ENCODE measurements at places on chromosomes 6 and 20. TPM values are rescaled to one million over a fixed set of nuclear protein-coding genes. Genes with fewer than 3 reads are reported as not detected.

GRCh38 chr6:45513213-45513618 is 135.5 kb upstream of the SUPT3H start:
- H3K27ac ChIP-seq: no peak overlapping the region
- H3K27me3 ChIP-seq: no peaks in the 10 kb centered on the region
- H3K4me3 ChIP-seq: no peak overlapping the region
- no peak for DNase-seq
- H3K4me1 ChIP-seq: no peaks in the 10 kb centered on the region

DNA sequence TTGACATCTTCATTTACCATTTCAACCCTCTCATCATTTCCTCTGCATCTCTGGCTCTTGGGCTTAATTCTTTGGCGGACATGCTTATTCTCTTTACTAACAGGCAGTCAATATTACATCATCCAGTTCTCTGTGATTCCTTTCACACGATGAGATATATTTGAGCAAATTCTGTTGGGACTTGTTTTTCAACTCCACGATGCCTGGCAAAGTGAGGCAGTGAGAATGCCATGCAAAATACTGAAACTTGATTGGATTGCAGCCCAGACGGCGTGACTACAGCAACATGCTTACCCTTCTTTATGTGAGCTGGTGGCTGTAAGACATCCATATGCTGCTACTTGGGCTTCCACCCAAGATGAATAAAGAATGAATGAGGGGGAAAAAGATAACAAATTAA is 101.7 kb upstream of the SPACA1 start:
- H3K4me1 ChIP-seq: peaks cover 8% of the 10 kb centered on the region
- H3K4me3 ChIP-seq: no peak overlapping the region
- no peaks in the 10 kb centered on the region for H3K27me3 ChIP-seq
- no peaks in the 10 kb centered on the region for H3K36me3 ChIP-seq
- no peak for DNase-seq
- H3K27ac ChIP-seq: no peak overlapping the region

DNA sequence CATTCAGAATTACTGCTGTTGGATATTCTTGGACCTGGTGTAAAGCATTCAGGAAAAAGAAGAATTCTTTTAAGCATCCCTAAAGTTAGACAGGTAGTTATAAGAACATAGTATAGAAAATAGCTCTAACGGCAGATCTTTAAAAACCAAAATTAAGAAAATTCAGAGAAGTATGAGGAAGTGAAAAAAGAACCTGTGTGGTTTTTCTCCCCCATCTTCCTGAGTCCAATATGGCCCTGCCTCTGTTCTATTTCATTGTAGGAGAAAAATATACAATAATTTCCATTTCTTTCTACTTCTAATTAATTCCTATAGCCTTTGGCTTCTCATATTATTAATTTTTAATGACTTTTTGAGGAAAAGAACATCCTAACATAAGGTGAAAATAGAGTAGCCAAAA is 47.1 kb downstream of the FHL5 start:
- no peaks in the 10 kb centered on the region for H3K36me3 ChIP-seq
- no peak for DNase-seq
- no peaks in the 10 kb centered on the region for H3K27me3 ChIP-seq
- H3K4me1 ChIP-seq: no peaks in the 10 kb centered on the region

DNA sequence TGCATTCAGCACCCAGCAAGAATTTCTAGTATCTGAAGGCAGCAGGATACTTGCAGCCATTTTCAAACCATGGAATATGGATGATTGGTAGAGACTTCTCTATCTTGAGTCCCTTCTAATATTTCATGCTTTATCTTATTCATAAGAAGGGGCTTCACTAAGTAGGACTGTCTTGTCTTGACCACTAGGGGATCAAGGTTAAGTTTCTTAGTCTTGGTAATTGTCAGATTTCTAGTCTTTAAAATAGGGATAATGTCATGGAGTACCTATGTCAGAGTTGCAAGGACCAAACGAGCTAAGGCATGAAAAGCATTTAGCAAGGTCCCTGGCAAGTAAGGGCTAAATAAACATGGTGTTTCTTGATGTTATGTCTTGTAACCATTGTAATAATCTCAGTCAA is 68.5 kb upstream of the ESR1 start:
- no peaks in the 10 kb centered on the region for H3K4me1 ChIP-seq
- no peak overlapping the region for H3K4me3 ChIP-seq
- no peaks in the 10 kb centered on the region for H3K27me3 ChIP-seq
- H3K27ac ChIP-seq: no peak overlapping the region
- DNase-seq: no peak

- no peak overlapping the region for H3K27ac ChIP-seq
- no peak for DNase-seq
- no peaks in the 10 kb centered on the region for H3K27me3 ChIP-seq
- no peaks in the 10 kb centered on the region for H3K4me1 ChIP-seq
Measured at GRCh38 chr6:82761674-82762345, 303.8 kb downstream of the UBE3D start.

DNA sequence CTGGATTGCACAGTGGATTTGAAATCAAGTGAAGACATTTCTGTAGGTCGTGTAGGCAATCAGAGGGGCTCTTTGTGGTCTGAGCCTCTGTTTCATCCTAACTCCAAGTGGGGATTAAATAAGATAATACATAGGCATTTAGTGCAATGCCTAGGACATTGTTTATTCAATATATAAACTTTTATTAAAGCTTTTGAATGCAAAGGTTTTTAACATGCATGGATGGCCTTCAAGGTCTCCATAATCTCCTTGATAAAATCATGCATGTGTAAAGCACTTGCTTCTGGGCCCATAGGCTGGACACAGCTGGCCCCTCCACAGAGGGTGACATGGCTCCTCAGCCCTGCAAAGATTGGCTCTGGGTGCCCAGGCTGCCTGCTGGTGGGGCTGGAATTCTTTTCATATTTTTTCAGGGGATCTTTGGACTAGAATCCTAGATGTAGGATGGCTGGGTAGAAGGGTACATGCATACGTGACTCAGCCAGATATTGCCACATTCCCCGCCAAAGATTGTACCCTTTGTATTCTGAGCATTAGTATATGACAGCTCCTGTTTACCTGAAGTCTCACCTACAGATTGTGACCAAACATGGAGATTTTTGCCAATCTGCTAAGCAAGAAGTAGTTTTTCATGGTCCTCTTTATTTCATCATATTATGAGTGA is 19.0 kb upstream of the AVP start:
- H3K4me1 ChIP-seq: no peaks in the 10 kb centered on the region
- no peak overlapping the region for H3K4me3 ChIP-seq
- no peaks in the 10 kb centered on the region for H3K36me3 ChIP-seq
- no peak for DNase-seq

- no peak overlapping the region for H3K27ac ChIP-seq
- no peak for DNase-seq
- no peak overlapping the region for H3K4me3 ChIP-seq
- H3K4me1 ChIP-seq: no peaks in the 10 kb centered on the region
- H3K36me3 ChIP-seq: no peaks in the 10 kb centered on the region
- no peaks in the 10 kb centered on the region for H3K27me3 ChIP-seq
Measured at GRCh38 chr6:41874741-41875140, 20.4 kb downstream of the USP49 start.

The COX4I2 gene
- not detected for total RNA-seq

- no peak overlapping the region for H3K4me3 ChIP-seq
- DNase-seq: peak; percentile 67
- no peaks in the 10 kb centered on the region for H3K4me1 ChIP-seq
- no peaks in the 10 kb centered on the region for H3K36me3 ChIP-seq
Measured at GRCh38 chr6:131923356-131923755, 27.8 kb downstream of the CCN2 start.

GRCh38 chr6:10991115-10991514 is 53.0 kb downstream of the ELOVL2 start:
- H3K4me3 ChIP-seq: no peak overlapping the region
- DNase-seq: no peak
- H3K27ac ChIP-seq: no peak overlapping the region
- no peaks in the 10 kb centered on the region for H3K27me3 ChIP-seq

GRCh38 chr6:8435845-8436168 is 462 bp upstream of the SLC35B3 start:
- H3K27me3 ChIP-seq: no peaks in the 10 kb centered on the region
- peak overlapping the region; percentile 90 for H3K4me3 ChIP-seq
- H3K27ac ChIP-seq: peak overlapping the region; percentile 70
- DNase-seq: no peak
- H3K4me1 ChIP-seq: peaks cover 15% of the 10 kb centered on the region

The TGM3 gene
- 0.26 TPM for total RNA-seq

DNA sequence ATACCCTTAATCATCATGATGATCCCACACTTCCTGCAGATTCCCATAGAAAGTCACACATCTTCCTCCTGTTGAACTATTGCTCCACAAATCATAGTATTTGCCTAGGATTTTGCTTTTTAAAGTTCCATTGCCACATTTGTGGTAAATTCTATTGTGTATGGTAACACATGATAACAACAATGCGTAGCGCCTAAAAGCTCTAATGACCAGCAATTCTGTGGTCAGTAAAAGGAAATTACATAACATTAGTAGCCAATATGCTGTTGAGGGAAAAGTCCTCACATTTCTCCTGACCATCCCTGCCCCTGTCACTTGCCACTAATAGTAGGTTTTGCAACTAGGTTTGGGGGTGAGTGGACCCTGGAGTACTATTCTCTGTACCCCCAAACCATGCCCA is 31.8 kb upstream of the PDE7B start:
- H3K27ac ChIP-seq: no peak overlapping the region
- no peaks in the 10 kb centered on the region for H3K36me3 ChIP-seq
- DNase-seq: no peak
- no peak overlapping the region for H3K4me3 ChIP-seq

DNA sequence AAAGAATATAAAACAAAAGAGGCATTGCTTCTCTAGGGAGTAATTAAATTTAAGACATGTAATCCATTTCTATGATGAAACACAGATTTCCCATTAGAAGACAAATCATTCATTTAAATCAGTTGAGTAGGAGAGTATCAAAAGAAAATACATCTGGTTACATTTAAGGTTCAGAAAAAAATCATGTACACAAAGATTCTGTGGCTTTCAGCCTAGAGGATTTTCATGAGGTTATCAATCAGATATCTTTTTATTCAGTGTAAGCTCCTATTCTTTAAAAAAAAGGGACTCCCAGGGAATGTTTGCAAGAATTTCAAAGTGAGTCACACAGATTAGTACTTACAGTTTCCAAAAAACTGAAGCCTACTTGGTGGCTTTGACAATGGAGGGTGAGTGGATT is 24.9 kb downstream of the COL21A1 start:
- no peak overlapping the region for H3K27ac ChIP-seq
- H3K4me3 ChIP-seq: no peak overlapping the region
- DNase-seq: no peak
- H3K36me3 ChIP-seq: no peaks in the 10 kb centered on the region
- no peaks in the 10 kb centered on the region for H3K4me1 ChIP-seq

DNA sequence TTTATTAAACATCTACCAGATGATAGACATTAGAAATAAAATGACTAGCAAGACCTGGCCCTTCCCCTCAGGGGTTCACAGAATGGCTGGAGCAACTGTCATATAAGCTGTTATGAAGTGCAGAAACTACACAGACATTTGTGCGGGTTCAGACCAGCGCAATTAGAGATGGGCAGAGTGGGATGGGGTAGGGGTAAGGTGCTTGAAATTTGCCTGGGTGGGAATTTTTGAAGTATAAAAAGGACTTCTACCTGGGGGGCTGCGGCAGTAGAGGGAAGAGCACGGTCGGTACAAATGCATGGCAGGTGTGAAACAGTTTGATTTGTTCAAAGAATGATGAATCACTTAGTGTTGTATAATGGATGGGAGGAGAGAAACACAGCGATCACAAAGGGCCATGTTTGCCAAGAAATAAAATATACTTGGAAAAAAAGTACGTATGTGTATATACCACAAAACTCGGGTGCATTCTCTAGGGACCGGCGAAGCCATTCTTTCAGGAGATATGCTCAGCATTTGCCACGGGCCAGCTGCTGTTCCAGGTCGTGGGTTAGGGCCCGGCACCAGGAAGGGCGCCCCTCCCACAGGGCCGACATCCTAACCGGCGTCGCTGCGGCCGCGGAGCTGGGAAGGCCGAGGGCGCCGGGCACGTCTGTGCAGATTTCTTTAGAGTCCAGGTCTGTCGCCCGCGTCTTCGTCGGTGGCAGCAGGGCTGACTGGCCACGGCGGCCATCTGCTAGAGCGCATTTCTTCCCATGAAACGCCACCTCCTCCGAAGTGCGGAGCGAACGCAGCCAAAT is 809 bp upstream of the NOL7 start:
- H3K4me3 ChIP-seq: peak overlapping the region; percentile 47
- H3K27ac ChIP-seq: peak overlapping the region; percentile 94
- H3K4me1 ChIP-seq: peaks cover 36% of the 10 kb centered on the region
- H3K36me3 ChIP-seq: peaks cover 11% of the 10 kb centered on the region
- DNase-seq: peak; percentile 58

DNA sequence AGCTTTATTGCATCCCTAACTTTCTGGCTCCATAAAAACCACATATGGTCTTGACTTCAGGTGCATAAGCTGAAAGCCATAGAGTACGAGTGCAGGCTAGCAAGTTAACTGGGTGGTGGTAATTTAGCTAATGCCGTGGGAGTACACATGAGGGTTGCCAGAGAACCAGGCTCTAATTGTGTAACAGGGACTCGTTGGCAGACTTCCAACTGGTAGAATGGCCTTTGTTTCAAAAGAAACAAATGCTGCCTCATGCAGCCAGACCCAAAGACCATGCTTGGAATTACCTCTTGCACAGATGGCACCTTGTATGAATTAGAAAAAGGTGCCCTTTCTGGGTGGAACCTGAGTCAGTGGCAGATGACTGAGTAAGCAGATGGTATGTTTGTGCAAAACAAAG is 73.2 kb downstream of the LY86 start:
- no peaks in the 10 kb centered on the region for H3K27me3 ChIP-seq
- no peak overlapping the region for H3K4me3 ChIP-seq
- DNase-seq: peak; percentile 79
- no peaks in the 10 kb centered on the region for H3K4me1 ChIP-seq
- H3K27ac ChIP-seq: no peak overlapping the region
- H3K36me3 ChIP-seq: no peaks in the 10 kb centered on the region

DNA sequence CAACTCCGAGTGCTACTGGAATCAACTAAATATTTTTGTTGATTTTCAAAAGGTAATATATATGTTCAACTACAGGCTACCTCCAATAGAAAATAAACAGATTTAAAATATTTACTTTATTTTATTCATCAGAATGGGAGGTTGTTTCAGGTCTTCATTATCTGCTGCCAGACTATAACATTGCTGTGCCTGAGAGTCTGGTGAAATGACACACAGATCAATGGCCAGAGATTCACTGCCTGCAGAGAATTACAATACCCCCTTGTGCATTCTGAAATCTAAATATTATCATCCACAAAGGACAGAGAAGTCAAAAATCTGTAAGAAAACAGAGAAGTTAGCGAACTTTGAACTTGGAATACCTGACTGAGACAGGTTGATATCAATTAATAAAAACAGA is 667.8 kb upstream of the GJE1 start:
- no peaks in the 10 kb centered on the region for H3K36me3 ChIP-seq
- H3K4me1 ChIP-seq: no peaks in the 10 kb centered on the region
- no peak overlapping the region for H3K27ac ChIP-seq
- no peak overlapping the region for H3K4me3 ChIP-seq

GRCh38 chr6:55957961-55958422 is 82.6 kb upstream of the BMP5 start:
- H3K36me3 ChIP-seq: no peaks in the 10 kb centered on the region
- DNase-seq: no peak
- no peaks in the 10 kb centered on the region for H3K27me3 ChIP-seq
- no peak overlapping the region for H3K27ac ChIP-seq

The FHL5 gene
- 4.9 TPM for total RNA-seq

The SPTLC3 gene
- total RNA-seq: 18.4 TPM

- no peaks in the 10 kb centered on the region for H3K27me3 ChIP-seq
- DNase-seq: no peak
- H3K27ac ChIP-seq: no peak overlapping the region
Measured at GRCh38 chr6:24672620-24673182, 5.8 kb downstream of the ACOT13 start.

The LST1 gene
- total RNA-seq: 2.9 TPM

- no peaks in the 10 kb centered on the region for H3K27me3 ChIP-seq
- no peak overlapping the region for H3K4me3 ChIP-seq
- no peaks in the 10 kb centered on the region for H3K36me3 ChIP-seq
- H3K27ac ChIP-seq: no peak overlapping the region
- no peak for DNase-seq
Measured at GRCh38 chr20:54525916-54526590, 50.7 kb downstream of the DOK5 start.
